ENCODE measurements at places on chromosomes 11 and 22.

GRCh38 chr11:540583-541432 lies 3.5 kb downstream of the LRRC56 start:
- DNase-seq = no peak

DNA sequence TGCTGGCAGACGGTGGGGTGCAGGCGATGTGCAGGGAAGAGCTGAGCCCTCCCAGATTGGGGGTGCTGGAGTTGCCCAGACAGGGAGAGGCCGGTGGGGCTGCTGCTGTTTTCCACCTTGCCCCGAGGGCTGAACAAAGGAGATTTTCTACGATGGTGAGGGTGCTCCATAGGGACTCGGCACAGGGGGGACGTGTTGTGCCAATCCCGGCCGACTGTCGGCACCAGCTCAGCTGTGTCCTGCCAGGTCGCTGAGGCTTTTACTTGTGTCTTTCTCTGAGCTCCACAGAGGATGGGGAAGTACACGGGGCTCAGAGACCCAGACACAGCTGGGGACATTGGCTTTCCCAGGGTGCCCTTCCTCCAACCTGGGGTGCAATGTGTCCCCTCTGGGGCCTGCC lies 816.8 kb downstream of the BRD1 start:
- no peak for DNase-seq

GRCh38 chr11:42524534-42525227 lies 787.1 kb upstream of the API5 start:
- DNase-seq = no peak

GRCh38 chr11:118859973-118860372 lies 23.7 kb upstream of the CXCR5 start:
- no peak for DNase-seq

GRCh38 chr22:31346733-31347250 lies 646 bp upstream of the PATZ1 start:
- DNase-seq = peak; percentile 21

- DNase-seq = no peak
These were observed 31.9 kb downstream of the RTN4R start for GRCh38 chr22:20236052-20236717.

DNA sequence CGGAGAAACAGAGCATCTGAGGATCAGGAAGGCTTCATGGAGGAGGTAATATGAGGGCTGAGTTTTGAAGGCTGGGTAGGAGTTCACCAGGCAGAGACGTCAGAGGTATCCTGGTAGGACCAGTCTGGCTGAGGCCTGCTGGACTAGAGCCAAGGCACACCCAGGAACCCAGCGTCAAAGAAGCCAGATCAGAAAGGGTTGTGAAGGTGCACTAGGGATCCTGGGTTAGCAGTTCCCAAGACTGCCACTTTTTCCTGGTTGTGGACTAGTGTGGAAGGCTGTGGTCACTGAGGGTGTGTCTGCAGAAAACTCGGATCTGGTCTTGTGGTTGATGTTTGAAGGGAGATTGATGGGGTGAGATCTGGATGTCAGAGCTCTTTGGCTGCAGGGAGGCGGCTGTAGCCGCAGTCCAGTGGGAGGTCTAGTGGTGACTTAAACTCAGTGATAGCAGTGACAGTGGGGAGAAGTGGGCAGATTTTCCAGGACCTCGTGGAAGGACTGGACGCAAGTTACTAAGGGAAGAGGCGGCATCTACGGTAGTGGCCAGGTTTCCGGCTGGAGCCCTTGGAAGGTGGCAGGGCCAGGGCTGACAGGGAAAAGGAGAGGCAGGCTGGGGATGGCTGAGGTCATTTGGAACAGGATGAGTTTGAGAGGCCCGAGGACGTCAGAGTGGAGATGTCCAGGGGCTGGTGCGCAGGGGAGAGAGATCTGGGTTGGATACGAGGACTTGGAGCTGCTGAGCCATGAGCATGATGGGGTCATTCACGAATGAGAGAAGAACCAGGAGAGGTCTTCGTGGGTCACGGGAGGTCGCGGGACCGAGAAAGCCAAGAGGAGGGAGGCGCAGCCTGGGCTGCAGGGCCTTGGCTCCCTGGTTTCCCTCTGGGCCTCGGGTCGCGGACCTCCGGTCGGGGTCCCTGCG lies 10.9 kb downstream of the RELA start:
- no peak for DNase-seq

- DNase-seq = no peak
These were observed 6.5 kb upstream of the IL18BP start for GRCh38 chr11:71992136-71992730.

DNA sequence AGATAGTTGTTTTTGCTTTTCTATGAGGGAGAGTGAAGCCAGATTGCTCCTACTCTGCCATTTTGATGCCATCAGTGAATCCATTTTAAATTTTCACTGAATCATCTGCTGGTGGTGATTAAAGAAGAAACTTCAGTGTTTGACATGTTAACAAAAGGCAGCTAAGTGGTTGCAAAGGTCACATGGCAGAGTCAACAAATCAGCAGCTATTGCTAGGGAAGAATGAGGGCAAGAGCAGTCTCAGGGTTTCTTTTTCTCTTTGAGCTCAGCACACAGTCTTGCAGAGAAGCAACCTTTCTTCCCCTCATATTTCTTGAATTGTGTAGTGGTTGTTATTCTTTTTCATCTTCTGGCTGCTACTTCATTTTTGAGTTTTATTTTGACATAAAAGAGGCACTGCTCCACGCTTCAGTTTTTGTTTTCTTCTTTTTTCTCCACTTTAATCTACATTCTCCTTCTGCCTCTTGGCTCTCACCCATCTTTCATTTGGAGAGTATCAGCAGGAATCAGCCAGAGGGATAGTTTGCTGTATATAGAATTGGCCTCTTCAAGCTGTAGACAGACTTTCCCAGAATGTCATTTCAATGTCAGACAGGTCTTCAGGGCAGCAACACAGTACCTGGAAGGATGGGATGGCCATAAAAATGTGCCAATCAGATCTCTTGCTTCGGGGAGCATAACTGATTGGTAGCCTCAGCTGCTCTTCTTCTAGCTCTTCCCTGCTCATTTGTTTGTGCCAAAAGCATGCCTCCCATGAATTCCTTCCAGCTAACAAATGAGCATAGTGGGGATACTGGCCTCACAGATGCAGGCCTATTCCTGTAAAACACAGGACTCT lies 153.9 kb downstream of the TRPC6 start:
- DNase-seq = no peak

GRCh38 chr11:10979529-10979928 lies 121.7 kb upstream of the ZBED5 start:
- DNase-seq = no peak

DNA sequence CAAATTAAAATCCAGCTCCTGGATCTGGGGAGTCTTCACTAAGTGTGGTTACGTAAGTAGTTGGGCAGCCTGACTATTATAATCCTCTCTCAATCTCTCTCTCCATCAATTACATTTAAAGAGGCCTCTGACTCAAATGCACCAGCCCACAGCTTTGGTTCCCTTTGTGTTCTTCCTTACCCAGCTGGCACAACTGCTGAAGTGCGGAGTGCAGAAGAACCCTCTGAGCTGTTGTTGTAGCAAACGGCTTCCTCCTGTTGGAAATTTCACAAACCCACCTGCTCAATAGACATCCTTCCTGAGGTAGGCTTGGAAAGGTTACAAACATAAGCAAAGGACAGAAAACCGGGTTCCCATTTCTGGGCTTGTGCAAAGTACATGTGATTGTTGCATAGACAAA lies 17.0 kb upstream of the SORL1 start:
- no peak for DNase-seq

DNA sequence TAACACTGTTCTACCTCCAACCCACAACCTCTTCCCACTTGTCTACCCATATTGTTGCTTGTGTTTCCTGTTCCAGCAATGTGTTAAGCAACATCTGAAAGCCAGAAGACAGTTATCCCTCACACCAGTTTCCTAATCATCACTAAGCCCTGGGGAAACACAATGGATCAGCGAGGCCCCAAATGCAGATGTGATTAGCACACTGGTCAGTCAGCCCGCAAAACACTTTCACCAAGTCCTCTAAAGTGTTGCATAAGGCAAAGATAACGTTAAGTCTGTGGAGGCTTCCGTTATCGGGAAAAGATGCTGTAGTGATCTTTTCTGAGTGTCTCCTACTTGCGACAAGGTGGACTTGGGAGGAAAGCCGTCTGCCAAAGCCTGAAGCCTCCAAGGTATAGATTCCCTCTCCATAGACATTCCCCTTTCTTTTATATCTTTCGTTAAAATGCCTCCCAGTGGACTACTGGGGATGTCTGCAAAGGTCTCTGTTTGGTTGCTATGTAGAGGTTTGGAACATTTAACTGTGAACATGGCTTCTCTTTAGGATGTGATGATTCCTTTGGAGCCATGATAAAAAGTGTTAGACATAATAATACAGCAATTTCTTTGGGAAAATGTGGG lies at the start of gene MS4A3:
MS4A3 (plus strand) TSS at position 317 of the 621 bp plus-strand sequence. CDS start 4,496 bp downstream, outside the sequence.
- DNase-seq = no peak

- peak; percentile 5 for DNase-seq
These were observed 137.0 kb downstream of the SLC1A2 start for GRCh38 chr11:35282221-35282882.

DNA sequence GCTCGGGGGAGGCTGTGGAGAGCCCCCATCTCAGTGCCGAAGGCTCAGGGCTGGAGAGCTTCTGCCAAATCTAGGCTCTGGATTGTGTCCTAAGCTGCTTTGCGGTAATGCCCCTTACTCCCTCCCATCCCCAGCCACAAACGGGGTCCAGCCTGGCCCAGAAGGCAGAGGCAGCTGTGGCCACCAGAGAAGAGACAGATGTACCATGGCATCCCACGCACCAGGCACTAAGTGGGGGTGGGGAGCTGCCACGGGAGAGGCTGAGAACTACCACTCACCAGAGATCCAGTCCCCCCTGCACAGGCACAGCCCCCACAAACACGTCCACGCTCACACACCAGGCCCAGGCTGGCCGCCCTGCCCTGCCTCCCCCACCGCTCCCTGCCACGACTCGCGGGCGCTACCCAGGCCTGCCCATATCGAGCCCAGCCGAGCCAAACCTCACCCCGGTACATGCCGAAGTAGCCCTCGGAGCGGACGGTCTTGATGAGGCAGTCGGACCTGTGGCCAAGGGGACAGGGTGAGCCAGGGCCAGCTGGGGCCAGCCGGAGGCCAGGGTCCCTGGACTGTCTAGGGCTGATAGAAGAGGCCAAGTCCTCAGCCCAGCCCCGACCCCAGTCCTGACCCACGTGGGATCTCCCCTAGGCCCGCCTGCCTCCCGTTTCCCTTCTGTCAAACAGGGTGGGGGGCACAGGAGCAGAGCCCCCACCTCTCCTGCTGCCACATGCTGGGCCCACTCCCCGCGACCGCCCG lies 3.9 kb downstream of the SLC25A22 start:
- no peak for DNase-seq

- DNase-seq = peak; percentile 3
These were observed 28.9 kb downstream of the THOC5 start for GRCh38 chr22:29524442-29525191.

DNA sequence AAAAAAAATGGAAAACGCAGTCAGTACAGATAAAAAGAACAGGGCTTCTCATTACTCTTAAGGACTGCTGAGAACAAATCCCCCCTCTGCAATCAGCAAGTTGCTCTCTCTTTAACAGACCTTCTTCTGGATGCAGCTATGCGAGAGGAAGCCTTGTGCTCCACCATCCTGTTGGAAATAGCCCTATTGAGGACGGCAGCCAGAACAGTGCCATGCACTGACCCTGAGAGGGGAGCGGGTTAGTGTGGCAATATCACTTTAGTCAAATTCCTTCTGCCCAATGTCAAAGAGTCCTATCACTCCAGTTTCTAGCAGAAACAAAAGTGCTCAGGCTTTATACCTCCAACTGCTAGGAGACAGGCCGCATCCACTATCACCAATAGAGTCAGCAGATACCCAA lies 6.9 kb downstream of the RBM4B start:
- DNase-seq = no peak

DNA sequence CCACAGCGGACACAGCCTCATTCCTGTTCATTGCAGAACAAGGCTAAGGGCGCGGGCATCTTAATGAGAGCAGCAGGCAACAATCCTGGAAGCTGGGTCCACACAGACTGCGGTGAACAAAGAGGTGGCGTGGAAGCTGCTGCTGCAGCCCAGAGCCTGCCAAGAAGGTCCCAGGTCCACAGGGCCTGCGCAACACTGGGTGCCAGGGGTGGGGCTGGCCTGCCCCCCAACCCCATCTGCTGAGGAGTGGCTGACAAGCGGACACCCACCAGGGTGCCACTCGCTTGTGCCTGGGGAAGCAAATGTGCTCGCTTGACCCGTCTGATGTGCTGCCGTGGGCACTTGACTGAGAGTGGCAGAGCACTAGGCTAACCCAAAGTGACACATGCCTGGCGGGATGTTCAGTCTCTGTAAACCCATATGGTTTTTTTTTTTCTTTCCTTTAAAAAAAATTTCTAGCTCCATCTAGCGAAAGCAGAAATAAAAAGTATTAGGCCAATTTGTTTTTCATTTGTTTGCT lies 83.2 kb upstream of the PITPNB start:
- DNase-seq = no peak

- DNase-seq = peak; percentile 22
These were observed 8.5 kb upstream of the CHRDL2 start for GRCh38 chr11:74739546-74740270.

- no peak for DNase-seq
These were observed 3.7 kb upstream of the MS4A2 start for GRCh38 chr11:60084631-60085273.

DNA sequence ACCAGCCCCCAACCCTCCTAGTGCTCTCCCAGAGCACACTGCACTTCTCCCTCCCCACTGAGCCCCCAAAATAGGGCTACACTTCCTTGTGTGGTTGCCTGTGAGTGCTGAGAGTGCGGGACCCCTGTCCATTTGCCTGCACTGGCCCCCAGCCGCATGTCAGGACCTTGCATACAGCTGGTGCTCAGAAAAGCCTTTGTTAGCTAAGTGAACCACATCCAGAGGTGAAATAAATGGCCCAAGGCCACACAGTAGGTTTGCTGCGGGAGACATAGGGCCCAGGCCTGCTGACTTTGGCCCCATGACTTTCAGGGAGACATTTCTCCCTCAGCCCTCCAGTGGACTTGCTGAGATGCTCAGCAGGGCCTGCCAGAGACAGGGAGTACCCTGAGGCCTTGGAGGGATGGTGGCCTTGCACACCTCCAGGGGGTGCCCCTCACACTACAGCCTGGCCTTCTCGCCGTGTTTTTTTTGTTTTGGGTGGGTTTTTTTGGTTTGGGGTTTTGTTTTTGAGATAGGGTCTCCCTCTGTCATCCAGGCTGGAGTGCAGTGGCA lies 10.2 kb downstream of the SSTR3 start:
- no peak for DNase-seq

- DNase-seq = no peak
These were observed 29.8 kb downstream of the SCUBE1 start for GRCh38 chr22:43313244-43313889.

GRCh38 chr11:86553265-86553664 lies 119.2 kb downstream of the ME3 start:
- no peak for DNase-seq

DNA sequence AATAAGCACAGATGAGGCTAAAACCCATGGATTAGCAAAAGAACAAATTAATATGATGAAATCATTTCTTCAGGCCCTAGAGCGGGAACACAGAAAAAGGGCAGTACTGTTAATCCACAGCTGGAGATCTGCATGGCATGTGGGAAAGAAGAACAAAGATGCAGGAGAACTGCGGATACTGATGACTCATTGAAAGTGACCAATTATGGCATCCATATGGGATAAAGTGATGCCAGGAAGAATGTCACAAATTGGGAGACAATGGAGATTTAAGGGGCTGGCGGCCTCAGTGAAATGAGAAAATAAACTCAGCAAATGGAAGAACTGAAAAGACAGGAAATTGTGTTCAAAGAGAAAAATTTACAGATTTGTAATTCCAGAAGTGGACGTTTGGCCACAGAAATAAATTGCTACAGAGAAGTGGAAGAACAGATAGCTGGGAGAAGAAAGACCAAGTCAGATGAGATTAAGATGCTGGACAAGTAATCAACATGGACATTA lies 39.4 kb downstream of the SIK3 start:
- no peak for DNase-seq

GRCh38 chr11:118608360-118609227 lies 1.2 kb downstream of the PHLDB1 start:
- DNase-seq = peak; percentile 69
